Fibroblast of skin of right quadriceps (primary cell): ENCODE measurements at places on chromosomes 2 and 18.

- DNase-seq, result no peak
Measured at GRCh38 chr18:44961288-44961995, 280.8 kb downstream of the SETBP1 start.

- no peak for DNase-seq
Measured at GRCh38 chr2:134334542-134335353, 80.9 kb downstream of the MGAT5 start.

DNA sequence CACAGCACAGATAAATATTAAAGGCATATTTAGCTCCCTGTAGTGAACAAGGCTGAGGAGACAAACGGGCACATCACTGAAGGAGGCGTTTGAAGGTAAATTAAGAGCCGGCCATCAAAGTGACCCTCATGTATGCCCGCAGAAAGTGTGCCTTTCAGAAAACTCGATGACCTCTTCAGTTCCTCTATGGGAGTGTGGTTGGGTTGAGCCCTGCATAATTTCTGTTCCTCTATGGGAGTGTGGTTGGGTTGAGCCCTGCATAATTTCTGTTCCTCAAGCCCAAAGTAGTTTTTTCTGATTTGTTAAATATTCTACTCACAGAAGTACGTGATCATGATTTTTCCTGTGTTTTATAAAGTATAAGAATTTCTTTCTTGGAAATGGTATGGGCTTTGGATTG is 568.5 kb downstream of the TSN start:
- DNase-seq, result no peak

DNA sequence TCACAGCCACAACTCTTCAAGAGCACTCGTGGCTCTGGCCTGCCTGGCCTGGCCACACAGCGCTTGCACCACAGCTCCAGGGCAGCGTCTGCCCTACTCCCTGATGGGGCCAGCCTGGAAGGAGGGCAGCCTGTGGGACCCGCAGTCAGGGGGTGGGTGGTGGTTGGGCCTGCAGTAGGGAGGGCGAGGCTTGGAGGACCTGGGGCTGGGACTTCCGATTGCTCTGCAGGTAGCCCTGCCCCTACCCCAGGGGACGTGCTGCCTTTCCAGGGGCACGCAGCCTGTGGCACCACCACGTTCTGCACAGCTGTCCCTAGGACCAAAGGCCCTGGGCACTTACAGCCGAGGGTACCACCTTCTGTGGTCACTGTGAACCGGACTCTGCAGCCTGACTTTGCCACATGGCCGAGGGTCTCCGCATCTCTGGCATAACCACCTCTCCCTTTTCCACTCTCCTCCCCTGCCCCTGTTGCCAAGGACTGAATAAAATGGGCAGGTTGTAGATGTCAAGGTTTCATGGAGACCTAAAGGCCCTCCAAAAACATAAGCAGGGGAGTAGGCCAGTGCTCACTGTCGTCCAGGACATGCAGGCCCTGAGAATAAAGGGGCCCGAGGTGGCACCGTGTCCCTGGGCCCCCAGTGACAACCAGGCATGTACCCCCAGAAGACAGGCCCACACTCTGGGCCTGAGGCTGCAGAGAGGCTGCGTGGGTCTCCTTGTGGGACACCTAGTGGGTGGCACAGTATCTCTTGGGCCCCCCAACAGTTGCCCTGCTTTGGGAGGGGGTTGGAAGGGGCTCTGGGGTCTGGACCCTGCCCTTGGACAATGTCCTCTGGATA is 87.3 kb downstream of the INHBB start:
- DNase-seq, result no peak

DNA sequence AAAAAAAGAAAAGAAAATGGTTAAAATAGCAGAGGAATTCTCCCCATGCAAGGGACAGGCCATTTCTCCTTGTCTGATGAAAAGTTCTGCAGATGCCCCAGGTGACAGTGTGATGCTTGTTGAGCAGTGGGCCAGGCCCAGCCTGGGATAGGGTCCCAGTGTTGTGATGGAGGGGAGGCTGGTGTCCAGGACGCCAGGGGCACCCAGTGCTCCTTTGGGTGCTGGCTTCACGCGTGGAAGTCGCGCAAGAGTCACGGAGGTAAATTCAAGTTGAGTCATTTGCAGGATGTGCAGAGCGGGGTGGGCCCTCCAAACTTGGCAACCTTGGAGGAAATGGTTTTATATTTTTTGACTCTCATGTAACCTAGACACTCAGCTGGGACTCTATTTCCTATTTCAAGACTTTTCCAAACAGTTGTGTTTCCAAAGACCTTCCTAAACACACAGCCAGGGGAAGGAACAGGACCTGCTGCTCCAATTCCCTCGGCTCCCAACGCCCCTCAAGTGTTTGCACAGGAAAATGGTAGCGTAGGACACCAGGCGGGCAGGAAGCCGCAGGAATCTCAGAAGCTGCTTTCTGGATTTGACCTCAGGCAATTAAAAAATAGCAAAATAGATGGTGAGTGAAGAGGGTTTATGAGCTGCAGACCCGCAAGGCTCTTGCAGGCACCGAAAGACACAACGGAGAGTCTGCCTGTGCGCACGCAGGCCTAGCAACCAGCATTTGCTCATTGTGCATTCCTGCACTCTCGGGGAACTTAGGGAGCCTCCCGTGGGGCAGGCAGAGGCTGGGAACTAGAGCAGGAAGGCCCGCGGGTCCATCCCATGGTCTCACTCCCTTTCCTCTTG is 107.1 kb upstream of the ODC1 start:
- DNase-seq, result no peak

GRCh38 chr2:230318190-230319121 is 8.5 kb upstream of the SP140L start:
- DNase-seq, result no peak

- no peak for DNase-seq
Measured at GRCh38 chr2:56688661-56689060, 504.9 kb downstream of the CCDC85A start.

DNA sequence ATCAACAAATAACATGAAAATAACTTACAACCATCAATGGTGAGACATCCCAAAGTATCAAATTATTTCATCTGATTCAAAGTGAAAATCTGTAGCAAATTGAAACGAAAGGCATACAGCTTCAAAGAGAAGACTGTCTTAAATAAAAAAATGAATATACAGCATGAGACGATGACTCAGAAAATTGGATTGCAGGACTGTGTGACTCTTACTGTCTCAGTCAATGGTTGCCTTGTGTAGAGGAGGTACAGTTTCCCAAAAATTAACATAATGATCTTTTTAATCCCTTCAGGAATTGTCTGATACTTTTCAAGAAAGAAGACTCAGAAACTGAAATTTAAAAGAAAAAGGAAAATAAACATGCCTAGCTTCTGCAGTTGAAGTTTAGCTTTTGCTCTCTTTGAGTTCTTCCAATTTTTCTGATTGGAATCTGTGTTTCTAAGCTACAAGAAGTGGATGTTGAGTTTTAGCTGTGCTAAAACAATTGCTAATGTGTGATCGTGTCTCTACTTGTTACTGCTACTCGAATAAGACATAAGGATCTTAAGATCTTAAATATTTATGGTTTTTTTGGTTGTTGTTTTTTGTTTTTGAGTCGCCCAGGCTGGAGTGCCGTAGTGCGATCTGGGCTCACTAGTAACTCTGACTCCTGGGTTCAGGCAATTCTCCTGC is 41.1 kb upstream of the EPB41L3 start:
- DNase-seq, result peak; percentile 71

GRCh38 chr2:46632349-46632748 is 153.0 kb downstream of the TMEM247 start:
- DNase-seq, result peak; percentile 73

DNA sequence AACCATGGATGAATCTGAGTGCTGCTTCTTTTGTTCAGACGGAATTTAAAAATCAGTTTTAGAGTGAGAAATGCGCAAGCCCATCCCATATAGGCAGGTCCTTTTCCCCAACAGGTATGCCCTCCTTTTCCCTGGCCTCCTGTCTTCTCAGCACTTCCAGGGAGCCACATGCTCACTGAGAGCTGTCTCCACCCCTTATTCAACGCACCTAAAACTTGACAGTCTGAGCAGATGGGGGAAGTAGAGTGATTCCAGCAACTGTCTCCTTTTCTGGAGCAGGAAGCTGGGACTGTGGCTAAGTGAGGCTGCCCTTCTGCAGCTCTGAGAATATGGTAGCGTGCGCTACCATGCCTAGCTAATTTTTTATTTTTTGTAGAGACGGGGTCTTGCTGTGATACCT is 53.1 kb upstream of the NOSTRIN start:
- DNase-seq, result no peak

DNA sequence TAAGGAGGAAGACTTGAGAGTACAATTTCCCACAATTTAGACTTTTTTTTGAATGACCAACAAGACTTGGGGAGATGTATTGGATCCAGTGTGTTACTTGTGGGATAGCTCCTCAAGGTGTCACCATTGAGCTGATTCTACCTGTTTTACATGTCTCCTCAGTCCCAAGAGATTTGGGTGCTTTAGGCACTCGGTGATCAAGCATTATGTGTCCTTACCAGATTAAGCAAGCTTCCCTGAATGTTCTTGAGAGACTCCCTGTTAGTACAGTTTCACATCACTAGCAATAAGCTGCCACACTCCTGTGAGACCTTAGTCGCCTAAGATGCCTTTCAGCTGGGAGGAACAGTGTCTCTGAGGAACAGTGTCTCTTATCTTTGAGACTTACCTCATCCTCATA is 384.3 kb upstream of the SYT4 start:
- peak; percentile 77 for DNase-seq

DNA sequence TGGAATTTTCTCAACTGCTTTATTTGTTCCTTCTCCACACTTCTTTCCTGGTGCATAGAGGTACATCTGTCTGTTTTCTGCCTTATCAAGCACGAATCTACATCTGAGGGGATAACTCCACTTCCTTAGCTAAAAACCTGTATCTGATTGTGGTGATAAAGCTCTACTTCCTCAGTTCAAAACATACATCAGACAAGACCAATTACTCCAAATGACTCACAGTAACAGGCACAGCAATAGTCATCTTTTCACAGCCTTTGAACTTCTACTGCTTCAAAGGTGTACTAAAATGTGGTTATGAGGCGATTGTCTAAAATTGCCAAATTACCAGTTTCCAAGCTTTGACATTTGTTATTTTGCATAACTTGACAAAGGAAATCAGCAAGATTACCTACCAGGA is 803.6 kb upstream of the ZEB2 start:
- peak; percentile 25 for DNase-seq

DNA sequence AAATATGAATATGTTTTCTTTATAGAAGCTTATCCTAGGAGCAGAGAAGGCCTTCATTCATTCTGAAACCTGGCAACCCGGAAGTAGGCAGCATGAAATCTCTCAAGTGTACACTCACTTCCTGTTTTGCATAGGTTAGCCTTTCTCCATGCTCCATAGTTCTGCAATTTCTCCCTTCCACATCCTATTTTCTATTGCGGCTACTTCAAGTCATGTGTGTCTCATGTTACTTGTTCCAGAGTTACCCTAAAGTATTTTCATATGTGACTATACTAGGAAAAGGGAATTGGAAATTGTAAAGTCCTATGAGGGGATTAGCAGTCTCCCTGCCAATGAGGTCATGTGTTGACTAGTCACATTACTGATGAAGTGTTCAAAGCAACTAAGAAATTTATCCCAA is 320.6 kb downstream of the NCKAP5 start:
- DNase-seq, result peak; percentile 8

DNA sequence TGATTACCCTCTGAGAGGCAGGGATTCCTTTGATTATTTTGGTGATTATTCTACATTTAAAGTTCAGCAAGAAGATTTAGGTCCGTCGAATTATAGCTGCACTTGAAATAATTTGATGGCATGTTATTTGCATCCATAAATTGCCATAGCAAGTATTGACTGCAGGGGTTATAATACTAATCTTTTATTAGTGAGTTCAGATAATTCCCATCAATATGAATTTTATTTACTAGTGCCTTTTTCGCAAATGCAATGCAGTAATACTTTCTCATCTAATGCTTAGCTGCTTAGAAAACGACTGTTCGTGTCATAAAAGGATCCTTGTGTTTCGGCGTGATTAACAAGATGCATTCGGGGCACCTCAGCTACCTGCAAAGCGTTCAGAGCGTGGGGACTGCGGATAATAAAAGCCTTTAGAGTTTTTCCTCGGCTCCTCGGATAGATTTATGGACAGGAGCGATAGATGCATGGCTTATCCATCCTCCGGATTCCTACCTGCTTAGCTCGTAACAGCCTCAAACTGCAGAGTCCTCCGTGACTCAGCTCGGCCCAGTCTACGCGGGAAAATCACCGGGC is 2.5 kb upstream of the GBX2 start:
- DNase-seq, result no peak

GRCh38 chr2:50443868-50444630 is 587.9 kb downstream of the NRXN1 start:
- DNase-seq, result peak; percentile 11

GRCh38 chr2:71988170-71988569 is 159.5 kb downstream of the CYP26B1 start:
- DNase-seq, result no peak

- no peak for DNase-seq
Measured at GRCh38 chr2:157296490-157296889, 29.1 kb downstream of the ERMN start.

DNA sequence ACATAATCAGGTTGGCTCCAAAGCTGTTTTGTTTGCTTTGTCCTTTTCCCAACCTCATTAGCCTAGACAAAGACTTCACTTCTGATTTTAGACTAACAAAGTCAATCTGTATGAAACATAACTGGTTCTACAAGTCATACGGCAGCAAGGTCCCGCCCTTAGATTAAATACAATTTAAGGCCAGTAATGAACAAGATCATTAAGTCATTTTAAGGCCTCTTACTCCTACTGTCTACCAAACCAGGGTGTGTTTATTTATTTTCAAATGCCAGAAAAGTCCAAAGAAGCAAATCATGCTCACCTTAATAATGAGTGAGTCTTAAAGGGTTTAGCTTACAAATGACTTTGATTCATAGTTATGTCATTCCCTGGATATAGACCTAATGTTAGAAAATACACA is 148.4 kb upstream of the ACVR2A start:
- no peak for DNase-seq

GRCh38 chr2:127645395-127646291 is at the start of gene GPR17:
Gene GPR17 (plus strand): TSS chr2:127646153. CDS start chr2:127650736, 4,583 bp downstream.
- DNase-seq, result no peak

DNA sequence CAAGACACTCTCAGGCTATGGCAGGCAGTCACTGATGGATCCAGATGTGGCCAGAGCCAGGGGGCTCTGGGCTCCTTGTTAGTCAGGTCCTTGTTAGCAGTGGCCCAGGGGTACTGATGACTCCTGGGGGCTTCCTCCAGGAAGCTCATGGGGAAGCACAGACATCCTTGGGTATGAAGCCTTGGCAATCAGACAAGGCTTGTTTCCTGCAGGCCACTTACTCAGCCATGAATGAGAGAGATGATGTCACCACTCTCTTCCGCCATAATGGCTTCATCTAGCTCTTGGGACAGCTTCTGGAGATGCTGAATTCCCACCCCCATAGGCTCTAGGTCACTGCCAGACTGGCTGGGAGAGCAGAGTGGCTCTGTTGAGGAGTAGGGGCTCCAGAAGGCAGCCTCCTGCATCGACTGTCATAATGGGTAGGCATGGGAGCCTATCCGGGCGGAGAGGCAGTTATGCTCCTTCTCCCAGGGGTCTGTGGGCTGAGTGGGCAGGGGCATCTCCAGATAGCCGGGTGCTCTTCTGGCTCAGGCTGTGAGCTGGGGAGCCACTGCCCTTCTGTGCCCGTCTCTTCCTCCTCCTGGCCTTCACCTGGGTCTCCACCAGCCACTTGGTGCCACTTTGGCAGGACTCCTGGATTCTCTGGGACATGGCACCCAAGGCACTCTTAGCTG is 40.2 kb upstream of the BMPR2 start:
- DNase-seq, result peak; percentile 46

- no peak for DNase-seq
Measured at GRCh38 chr18:70279470-70279869, 9.4 kb upstream of the SOCS6 start.
